ENCODE measurements at places on chromosomes 7 and 10.

- DNase-seq: no peak
These were observed 90.7 kb downstream of the PARP12 start for GRCh38 chr7:139972029-139972428.

GRCh38 chr10:6811153-6811552, 231.1 kb upstream of the PRKCQ start:
- no peak for DNase-seq

- no peak for DNase-seq
These were observed 9.4 kb downstream of the IFRD1 start for GRCh38 chr7:112459645-112460044.

DNA sequence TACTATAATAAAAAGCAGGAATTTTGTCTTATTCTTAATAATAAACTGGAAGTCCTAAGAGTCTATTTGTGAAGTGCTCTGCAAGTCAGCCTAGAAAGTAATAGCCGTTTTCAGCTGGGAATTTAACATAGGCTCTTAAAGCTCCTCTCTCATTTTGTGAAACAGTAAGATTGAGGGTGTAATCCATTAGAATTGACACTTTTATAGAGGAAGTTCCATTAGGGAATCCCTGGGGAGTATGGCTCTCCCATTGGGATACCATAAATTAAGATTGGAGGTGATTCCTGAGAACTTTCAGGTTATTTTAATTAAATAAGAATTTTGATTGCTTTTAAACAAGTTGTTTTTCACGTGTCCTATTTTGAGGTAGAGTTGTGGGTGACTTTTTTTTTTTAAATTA, 68.0 kb downstream of the EXOC4 start:
- no peak for DNase-seq

DNA sequence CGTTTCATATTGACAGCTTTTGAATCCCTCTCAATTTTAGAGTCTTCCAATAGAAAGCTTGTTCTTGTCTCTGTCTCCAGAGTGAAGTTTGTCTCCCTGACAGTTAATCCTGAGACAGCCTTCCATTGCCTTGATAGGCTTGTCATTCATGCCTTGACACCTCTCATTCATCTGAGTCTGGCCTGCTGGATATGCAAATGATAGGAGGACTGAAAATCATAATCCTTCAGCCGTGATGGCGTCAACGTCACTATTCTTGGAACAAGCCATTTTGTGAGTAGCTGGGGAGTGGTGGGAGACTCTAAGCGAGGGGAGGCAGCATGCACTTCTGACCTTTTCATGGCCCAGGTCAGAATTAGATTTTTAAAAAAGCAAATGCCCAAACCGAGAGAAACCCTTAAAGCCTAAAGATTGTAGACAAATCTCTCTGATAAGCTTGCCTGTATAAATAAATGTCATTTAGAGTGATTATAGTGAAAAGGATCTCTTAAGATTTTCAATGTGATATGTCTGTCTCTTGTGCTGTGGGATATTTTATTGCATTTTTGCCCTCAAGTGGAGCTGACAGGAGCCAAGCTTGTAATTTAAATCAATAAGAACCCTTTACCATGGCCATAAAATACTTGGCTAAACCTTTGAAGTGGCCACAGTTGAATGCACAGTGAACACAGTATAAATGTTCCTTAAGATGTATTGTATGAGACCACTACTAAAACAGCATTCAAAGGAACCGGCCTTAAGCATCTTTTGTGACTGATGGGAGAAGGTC, 148.8 kb downstream of the SNX10 start:
- DNase-seq: no peak

- peak; percentile 35 for DNase-seq
These were observed 776 bp downstream of the PEX1 start for GRCh38 chr7:92527300-92528187.

- DNase-seq: no peak
These were observed 89.6 kb upstream of the IFRD1 start for GRCh38 chr7:112360681-112361080.

- no peak for DNase-seq
These were observed 368.1 kb downstream of the MDFIC start for GRCh38 chr7:115289971-115290370.

DNA sequence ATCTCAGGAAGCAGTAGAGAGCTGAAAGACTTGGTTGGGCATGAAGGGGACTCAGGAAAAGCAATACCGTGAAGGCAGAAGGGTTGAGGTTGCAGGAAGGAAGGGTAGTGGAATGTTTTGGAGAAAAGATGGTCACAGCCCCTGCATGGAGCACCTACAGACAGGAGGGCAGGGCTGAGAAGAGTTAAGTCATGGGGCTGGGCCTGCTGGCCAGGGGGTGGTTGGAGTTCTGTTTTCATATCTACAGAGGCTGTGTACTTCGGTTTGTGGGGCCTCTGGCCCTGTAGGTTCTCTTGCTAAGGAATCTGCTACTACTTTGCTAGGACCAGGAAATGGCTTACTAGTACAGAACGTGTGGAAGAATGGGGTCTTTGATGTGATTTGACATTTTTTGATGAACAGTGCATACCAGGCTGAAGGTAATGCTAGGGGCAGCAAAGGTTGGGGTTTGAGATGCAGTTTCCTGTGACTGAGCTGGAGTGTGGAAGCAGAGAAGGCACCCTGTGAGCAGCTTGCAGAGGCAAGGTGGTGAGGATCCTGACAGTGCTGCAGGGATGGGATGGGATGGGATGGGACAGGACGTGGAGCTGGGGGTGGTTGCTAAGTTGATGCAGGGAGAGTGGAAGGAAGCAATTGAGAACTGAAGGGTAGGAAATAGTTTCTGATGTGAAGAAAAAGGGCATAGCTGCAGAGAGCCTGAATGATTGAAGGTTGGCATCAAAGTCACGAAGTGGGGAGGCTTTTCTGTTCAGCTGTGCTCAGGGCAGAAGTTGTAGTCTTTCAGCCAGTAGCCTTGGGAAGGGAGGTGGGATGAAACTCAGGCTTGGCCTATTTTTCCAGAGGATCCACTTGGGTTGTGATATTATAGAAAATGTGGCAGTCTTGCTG, 7.8 kb downstream of the RPS24 start:
- DNase-seq: no peak

DNA sequence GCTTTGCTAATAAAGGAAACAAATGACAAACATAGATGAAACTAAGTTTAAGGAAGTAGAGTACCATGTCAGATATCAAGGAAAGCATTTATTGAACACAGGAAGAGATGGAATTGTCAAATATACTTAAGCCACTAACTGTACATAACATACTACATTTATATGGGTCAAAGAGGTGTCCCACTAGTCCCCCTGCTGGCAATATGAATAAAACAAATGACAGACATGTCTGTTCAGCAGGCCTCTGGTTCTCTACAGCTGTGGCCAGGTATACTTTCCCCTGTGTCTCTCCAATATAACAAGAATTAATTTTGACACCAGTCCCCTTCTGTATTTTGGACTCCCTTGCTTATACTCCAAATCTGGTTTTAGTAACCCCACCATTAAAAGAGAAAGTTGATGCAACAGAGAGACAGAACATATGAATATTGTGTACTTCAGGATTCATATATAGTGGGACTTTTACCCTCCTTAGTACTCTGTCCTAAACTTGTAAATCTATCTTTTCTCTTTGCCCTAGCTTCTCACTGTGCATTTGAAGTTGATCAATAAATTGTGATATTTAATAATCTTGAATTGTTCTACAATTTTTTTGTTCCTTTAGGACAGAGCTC, 42.9 kb downstream of the CD36 start:
- DNase-seq: no peak

- DNase-seq: no peak
These were observed 30.4 kb upstream of the HABP2 start for GRCh38 chr10:113522460-113522859.

DNA sequence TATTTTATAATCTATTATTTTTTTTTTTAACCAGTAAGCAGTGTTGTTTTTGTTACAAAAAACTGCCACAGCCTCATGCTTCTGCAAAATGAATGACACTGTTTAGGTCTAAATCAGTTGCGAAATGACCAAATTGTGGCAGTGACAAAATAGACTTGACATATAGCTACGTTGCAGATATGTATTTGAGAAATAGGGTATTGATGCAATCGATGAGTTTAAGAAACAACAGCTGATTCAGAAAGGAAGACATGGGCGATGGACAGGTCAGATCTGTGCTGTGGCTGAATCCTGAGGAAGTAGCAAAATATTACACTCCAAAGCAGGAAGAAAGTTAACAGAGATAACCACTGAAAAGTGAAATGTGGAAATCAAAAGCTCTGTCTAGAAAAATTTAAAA, 89.0 kb upstream of the STEAP4 start:
- no peak for DNase-seq

- no peak for DNase-seq
These were observed 4.4 kb upstream of the CLIP2 start for GRCh38 chr7:74284781-74285259.

DNA sequence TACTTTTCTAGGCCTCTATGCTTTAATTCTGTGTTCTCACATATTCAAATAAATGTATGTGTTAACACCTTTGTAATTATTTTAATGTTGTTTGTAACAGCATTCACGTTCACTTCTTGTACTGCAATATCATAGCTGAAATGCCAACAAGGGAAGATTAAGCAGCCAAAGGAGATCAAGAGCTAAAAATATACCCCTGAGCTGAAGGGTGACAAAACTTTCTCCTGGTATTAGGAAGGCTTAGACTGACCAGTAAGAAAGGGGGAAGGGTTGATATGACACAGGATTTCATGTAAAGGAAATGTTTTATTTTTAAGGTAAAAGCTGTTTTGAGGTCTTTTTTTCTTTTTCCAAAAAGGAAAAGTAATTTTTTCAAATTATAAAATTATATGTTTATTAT, 40.4 kb upstream of the VDAC2 start:
- DNase-seq: no peak

- no peak for DNase-seq
These were observed 31.4 kb upstream of the FRMD4A start for GRCh38 chr10:14362104-14362503.

- no peak for DNase-seq
These were observed 247.3 kb downstream of the SEMA3A start for GRCh38 chr7:83947260-83947659.

GRCh38 chr7:16398146-16399017, 23.0 kb downstream of the CRPPA start:
- no peak for DNase-seq

DNA sequence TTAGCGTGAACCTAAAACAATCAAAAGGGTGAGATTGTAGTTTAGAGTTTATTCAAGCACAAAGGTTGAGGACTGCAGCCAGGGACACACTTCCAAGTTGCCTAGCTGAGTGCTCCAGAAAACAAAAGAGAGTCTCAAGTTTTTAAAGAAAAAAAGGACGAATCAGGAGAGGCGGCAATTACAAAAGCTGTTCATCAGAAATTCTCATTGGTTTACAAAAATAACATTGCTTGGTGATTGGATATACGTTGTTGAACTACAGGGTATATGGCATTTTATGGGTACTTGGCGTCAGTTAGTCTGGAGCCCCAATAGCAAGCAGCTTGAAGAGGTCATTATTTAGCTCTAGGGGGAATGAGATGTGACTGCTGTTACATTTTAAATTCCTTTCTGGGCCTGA, 11.5 kb downstream of the ZNF438 start:
- DNase-seq: no peak

- no peak for DNase-seq
These were observed 272.9 kb upstream of the KLF6 start for GRCh38 chr10:4057725-4058513.

DNA sequence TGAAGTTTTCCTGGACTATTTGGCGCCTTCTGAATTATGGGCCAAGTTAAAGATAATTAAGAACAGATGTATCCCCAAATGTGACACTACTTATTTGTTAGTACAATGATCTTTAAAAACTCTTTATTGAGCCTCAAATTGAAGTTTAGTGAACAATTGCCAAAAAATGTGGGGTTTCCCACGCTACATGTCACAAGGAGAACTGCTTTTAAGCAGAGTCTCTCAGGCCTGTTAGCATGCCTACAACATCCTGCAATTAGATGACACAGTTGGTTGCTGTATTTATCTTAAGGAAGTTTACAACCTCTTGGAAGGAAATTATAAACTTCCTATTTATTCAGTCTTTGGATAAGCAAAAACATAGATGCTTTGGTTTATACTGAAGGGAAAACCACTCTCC, 733.0 kb downstream of the TNS3 start:
- DNase-seq: no peak

- DNase-seq: no peak
These were observed 107.3 kb downstream of the AHR start for GRCh38 chr7:17405786-17406185.

DNA sequence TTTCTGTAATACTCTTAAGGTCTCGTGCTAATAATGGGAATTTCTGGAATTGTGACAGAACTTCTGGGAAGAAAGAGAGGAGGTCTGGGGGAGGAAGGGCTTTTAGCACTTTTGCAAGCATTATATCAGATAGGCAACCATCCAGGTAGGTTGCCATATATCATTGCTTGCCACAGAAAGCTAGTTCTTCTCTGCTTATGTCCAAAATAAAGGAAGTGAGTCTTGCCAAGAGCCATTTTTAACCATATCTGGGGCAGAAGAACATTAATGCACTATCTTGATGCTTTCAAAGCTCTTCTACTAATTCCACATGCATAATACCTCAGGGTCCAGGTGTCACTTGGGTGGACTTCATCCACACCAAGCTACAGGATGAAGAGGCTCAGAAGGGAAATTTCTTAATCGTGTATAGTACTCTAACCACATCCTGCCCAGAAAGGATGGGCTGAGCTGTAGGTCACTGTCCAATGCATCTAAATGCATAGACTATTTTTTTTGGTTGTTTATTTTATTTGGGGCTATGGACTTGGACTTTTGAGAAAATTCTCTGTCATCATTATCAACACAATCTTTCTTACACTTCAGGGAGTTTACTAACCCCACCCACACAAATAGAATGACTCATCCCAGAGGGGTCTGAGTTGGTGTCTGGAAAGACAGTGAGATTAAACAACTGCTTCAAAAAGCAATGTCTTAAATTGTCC, 68.9 kb upstream of the ADO start:
- DNase-seq: no peak

DNA sequence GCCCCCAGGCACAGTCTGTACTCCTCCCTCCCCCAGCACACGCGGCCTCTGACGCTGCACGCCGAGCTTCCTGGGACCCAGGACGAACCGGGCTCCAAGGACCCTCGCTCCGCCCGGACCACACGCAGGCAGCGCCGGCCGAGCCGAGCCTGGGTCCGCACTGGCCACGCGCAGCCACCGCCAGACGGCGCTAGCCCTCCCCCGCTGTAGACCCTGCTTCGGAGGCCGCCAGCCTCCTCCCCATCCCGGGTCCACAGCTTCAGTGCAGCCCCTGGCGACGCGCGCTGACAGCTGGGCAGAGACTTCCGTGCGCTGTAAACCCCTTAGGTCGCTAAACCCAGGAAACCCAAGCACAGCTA, 936 bp upstream of the TCERG1L start:
- DNase-seq: peak; percentile 67

GRCh38 chr10:66604195-66604594, 321.6 kb upstream of the LRRTM3 start:
- DNase-seq: no peak

DNA sequence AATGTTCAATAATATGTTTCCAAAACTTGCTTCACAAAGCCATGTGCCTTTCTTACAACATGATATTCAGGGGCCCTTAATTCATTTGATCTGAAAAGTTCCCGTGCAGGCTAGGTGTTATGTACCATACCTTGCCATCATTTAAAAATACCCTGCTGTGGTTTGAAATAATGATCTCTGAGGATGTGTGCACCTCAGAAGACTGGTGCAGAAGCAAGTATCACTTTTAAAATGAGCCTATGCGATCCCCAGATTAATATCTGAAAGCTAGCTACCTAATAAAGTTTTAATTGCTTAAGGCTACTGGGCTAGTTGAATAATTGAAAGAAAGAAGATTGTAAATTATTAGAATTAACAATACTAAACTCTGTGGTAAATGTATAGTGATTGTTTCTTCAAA, 262.4 kb downstream of the CDK14 start:
- no peak for DNase-seq

Measured in progenitor cell of endocrine pancreas (in vitro differentiated cells).